Ammon's horn (tissue), 1 donor: ENCODE measurements at places on chromosomes 2 and 18.

DNA sequence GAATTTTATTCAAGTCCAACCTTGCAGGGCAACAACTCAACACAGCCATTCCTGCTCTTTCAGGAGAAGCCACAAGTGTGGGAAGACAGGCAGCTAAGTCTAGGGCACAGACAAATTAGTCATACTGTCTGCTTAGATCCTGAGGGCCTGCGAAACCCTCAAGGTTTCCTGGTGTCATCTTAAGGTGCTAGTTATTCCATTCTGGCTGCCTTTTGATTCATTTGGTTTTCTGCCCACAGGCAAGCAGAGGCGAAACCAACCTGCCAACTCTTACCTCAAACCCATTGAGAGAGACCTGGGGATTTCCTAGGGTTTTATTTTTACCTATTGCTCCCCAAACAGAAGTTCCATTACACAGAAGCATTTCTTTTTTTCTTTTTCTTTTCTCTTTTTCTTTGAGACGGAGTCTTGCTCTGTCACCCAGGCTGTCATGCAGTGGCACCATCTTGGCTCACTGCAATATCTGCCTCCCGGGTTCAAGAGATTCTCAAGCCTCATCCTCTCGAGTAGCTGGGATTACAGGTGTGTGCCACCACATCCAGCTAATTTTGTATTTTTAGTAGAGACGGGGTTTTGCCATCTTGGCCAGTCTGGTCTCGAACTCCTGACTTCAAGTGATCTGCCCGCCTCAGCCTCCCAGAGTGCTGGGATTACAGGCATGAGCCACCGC lies 23.7 kb upstream of the SCYGR1 start:
- DNase-seq = no peak

DNA sequence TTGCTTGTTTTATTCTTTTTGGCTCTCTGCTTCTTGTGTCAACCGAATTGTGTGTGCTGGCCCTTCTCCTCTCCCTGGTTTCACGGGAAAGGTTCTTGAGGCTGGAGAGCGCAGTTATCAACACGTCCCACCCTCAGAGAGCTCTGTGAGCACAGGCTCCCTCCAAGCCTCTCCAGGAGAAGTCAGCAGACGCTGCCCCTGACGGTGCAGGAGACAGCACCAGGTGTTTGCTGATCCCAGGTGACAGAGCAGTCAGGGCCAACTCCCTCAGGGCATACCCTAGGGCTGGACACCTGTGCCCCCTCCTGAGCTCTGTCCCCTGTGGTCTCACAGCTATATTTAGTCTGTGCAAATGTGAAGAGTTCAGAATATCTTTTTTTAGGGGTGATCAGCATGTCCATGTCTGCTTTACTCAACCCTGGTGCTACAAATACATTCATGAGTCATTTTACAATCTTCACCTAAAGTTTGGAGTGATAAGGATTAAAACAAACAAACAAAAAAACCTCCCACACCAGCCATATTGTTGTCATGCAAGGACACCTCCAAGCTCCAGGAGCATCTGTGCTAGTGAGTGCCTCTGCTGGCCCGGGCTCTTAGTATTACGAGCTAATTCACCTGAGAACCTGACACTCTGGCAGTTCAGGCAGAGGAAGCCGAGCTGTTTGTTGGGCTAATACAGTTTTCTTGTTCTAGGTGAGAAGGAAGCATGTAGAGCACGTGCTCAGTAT lies 65.9 kb upstream of the TMEM200C start:
- DNase-seq = no peak

DNA sequence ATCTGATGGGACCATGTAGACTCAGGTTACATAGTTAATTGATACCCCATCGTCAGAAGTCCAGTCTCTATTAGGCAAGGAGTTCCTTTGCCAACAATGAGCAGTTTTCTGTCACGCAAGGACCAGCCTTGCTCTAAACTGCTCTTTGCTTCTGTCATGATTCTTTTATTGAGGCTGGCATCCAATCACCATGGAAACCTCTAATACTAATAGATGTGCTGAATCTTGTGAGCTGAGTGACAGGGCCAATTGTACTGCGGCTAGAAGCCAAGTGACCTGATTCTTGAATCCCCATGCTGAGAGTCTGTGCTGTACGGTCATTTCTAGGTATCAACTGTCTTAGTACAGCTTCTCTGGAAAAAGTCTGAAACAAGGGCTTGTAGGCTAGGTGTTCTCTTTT lies 395.6 kb downstream of the RND3 start:
- no peak for DNase-seq

DNA sequence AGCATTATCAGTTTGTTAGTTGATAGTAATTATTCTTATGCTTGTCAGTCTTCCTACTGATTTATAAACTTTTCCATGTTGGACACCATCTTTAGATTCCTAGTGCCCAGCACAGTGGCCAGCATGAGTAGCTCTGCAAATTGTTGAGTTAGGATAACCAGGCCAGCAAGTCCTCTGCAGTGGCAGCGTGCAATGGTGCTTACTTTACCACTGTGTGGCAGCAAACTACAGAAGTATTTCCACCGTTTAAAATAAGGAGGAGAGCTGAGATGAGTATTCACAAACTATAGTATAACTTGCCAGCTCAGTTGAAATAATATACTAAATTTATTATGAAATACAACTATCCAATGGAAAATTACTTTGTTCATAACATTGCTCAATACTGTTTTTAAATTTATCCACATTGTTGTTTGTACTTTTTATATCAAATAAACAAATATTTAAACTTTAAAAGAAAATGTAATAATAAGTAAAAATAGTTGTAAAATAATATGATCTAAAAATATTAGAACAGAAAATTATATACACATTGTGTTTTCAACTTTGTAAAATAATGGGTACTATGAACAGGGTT lies 9.3 kb upstream of the THADA start:
- DNase-seq = peak; percentile 64

- no peak for DNase-seq
Measured at GRCh38 chr2:176650104-176650837, 381.0 kb downstream of the MTX2 start.
